ENCODE measurements at places on chromosomes 6 and 20. TPM values are rescaled to one million over a fixed set of nuclear protein-coding genes. Genes with fewer than 3 reads are reported as not detected.

- no peak overlapping the region for H3K4me3 ChIP-seq
- no peaks in the 10 kb centered on the region for H3K27me3 ChIP-seq
- H3K27ac ChIP-seq, result no peak overlapping the region
- peaks cover 46% of the 10 kb centered on the region for H3K4me1 ChIP-seq
These were observed 45.7 kb downstream of the RNASET2 start for GRCh38 chr6:166910601-166911000.

IPCEF1 gene
- 4.2 TPM for total RNA-seq

- no peaks in the 10 kb centered on the region for H3K27me3 ChIP-seq
- no peak overlapping the region for H3K4me3 ChIP-seq
- no peaks in the 10 kb centered on the region for H3K36me3 ChIP-seq
- no peak overlapping the region for H3K27ac ChIP-seq
- no peaks in the 10 kb centered on the region for H3K4me1 ChIP-seq
- DNase-seq, result no peak
These were observed 182.0 kb upstream of the JAG1 start for GRCh38 chr20:10855778-10856177.

GRCh38 chr20:51303731-51304670 is 238.5 kb downstream of the NFATC2 start:
- no peak overlapping the region for H3K4me3 ChIP-seq
- no peak for DNase-seq
- H3K36me3 ChIP-seq, result no peaks in the 10 kb centered on the region
- H3K4me1 ChIP-seq, result peaks cover 7% of the 10 kb centered on the region
- H3K27me3 ChIP-seq, result peaks cover 14% of the 10 kb centered on the region

PLCB1 gene
- 5.3 TPM for total RNA-seq

GRCh38 chr6:22445946-22446345 is 123.4 kb upstream of the HDGFL1 start:
- no peak overlapping the region for H3K4me3 ChIP-seq
- H3K4me1 ChIP-seq, result no peaks in the 10 kb centered on the region
- H3K27me3 ChIP-seq, result no peaks in the 10 kb centered on the region
- no peak overlapping the region for H3K27ac ChIP-seq
- DNase-seq, result no peak

GMPR gene
- total RNA-seq, result 1.2 TPM

CTAGE9 gene
- total RNA-seq, result not detected

SYTL3 gene
- total RNA-seq, result 123 TPM

SPTLC3 gene
- total RNA-seq, result 0.18 TPM

DNA sequence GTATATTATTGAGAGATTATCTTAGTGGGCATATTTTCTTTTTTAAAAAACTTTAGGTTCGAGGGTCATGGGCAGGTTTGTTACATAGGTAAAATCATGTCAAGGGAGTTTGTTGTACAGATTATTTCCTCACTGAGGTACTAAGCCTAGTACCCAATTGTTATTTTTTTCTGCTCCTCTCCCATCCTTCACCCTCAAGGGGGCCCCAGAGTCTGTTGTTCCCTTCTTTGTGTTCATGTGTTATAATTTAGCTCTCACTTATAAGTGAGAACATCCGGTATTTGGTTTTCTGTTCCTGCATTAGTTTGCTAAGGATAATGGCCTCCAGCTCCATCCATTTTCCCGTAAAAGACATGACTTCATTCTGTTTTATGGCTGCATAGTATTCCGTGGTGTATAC is 247.9 kb upstream of the RAB32 start:
- no peak for DNase-seq
- H3K4me3 ChIP-seq, result no peak overlapping the region
- no peaks in the 10 kb centered on the region for H3K4me1 ChIP-seq
- H3K36me3 ChIP-seq, result no peaks in the 10 kb centered on the region
- H3K27ac ChIP-seq, result no peak overlapping the region

- H3K4me3 ChIP-seq, result peak overlapping the region; percentile 46
- H3K27me3 ChIP-seq, result no peaks in the 10 kb centered on the region
- H3K27ac ChIP-seq, result peak overlapping the region; percentile 71
- H3K36me3 ChIP-seq, result peaks cover 41% of the 10 kb centered on the region
These were observed 35.5 kb downstream of the DHX35 start for GRCh38 chr20:38997622-38998021.

- H3K4me3 ChIP-seq, result no peak overlapping the region
- H3K36me3 ChIP-seq, result no peaks in the 10 kb centered on the region
- no peak overlapping the region for H3K27ac ChIP-seq
These were observed 4.9 kb upstream of the LMBRD1 start for GRCh38 chr6:69801711-69802110.

DNA sequence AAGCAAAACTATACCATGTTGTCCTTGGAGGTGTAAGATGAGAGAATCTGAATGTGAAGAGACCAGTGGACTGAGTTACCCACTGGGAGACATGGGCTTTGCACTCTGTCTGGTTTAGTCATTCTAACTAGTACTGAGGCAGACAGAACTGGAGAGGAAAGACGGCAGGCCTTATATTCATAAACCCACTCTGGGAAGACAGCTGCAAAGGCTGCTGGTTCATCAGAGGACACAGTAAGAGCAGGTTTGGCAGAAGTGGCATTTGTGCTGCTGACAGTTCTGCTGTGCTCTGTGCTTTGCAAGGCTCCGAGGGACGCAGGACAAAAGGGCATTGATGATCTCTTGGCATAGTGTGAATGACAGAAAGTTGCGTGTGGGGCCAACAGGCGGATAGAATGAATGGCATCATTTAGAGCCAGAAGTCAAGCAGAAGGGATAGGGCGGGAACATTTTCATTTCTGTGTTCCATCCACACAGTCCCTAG is 142.3 kb upstream of the TENT5A start:
- H3K4me1 ChIP-seq, result no peaks in the 10 kb centered on the region
- no peak for DNase-seq
- H3K36me3 ChIP-seq, result no peaks in the 10 kb centered on the region
- H3K27ac ChIP-seq, result no peak overlapping the region
- peaks cover 2% of the 10 kb centered on the region for H3K27me3 ChIP-seq
- no peak overlapping the region for H3K4me3 ChIP-seq

DNA sequence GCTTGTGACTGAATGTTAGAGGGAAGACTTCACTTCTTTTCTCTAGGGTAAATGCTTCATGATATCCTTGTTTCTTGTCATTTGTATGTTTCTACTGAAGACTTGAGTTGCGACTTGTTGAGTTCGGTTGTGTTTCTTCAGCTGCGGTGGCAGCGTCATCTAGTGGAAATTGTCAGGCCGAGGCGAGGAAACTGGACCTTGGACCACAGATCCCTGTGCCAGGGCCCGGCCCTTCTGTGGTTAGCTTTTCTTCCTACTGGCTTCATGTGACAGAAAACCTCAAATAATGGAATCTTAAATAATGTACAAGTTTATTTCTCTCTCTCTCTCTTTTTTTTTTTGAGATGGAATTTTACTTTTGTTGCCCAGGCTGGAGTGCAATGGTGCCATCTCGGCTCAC is 12.4 kb downstream of the MTHFD1L start:
- no peak overlapping the region for H3K27ac ChIP-seq
- H3K4me3 ChIP-seq, result no peak overlapping the region
- no peak for DNase-seq
- H3K4me1 ChIP-seq, result peaks cover 28% of the 10 kb centered on the region

- H3K27ac ChIP-seq, result no peak overlapping the region
- no peaks in the 10 kb centered on the region for H3K36me3 ChIP-seq
- H3K4me3 ChIP-seq, result no peak overlapping the region
- H3K4me1 ChIP-seq, result no peaks in the 10 kb centered on the region
- no peaks in the 10 kb centered on the region for H3K27me3 ChIP-seq
These were observed 438.4 kb upstream of the ADGRB3 start for GRCh38 chr6:68196645-68197044.

- no peaks in the 10 kb centered on the region for H3K36me3 ChIP-seq
- H3K27ac ChIP-seq, result no peak overlapping the region
- no peak overlapping the region for H3K4me3 ChIP-seq
- DNase-seq, result no peak
- no peaks in the 10 kb centered on the region for H3K4me1 ChIP-seq
These were observed 713.4 kb downstream of the CD109 start for GRCh38 chr6:74409447-74409846.

GRCh38 chr6:73388433-73388799 is 6.2 kb upstream of the DDX43 start:
- H3K4me3 ChIP-seq, result peak overlapping the region; percentile 75
- peak overlapping the region; percentile 74 for H3K27ac ChIP-seq

Data from activated T-helper 1 cell treated with anti-CD3 and anti-CD28 coated beads, Interleukin-12 subunit alpha, Interleukin-12 subunit beta, Interleukin-2, Interleukin-4 antibody, amounts not matched to agents 30 ng/mL and 10 ng/mL and 1 ng/mL, durations not matched to agents 14 hours and 24 hours and 36 hours (primary cell).